ELF-1 (cell line): ENCODE measurements at places on chromosomes 2 and 18.
A peak's percentile ranks its signal among the peaks of the same experiment; 100 is the strongest.

GRCh38 chr18:23274638-23275482 is 139.6 kb downstream of the CABLES1 start:
- no peak for DNase-seq

- no peak for DNase-seq
These were observed 920.2 kb upstream of the VRK2 start for GRCh38 chr2:57126410-57126809.

DNA sequence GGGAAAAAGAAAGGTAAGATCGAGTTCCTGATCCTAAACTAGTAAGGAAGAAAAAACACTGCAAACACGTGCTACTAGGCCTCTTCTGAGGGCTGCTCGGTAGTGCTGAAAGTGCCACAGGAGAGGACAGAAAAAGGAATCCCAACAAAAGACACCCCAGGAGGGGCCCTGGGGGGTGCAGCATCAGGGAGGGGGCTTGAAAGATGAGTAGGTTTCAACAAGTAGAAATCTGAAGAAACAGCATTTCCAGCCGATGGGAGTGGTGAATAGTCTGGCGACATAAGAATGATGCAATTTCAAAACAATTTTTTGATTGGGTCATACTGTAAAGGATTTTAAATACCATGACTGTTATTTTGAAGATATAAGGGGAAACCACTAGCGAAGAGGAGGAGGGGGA is 98.6 kb downstream of the NOL10 start:
- DNase-seq = no peak

- peak; percentile 19 for DNase-seq
These were observed 323.5 kb upstream of the TANK start for GRCh38 chr2:160836755-160837154.

DNA sequence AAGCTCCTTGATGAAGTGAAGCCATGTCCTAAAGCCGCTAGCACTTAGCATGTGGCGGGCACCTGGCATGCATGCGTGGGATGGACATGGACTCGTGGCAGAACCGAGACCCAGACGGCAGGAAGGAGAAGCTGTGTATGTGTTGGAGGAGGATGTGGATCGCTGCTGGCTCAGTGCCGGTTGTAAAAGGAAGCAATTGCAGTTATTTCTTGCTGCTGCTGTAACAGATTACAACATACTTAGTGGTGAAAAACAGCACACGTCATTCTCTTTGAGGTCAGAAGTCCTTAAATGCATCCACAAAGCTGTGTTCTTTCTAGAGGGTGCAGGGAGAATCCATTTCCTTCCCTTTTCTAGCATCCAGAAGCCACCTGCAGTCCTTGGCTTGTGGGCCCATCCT is 74.6 kb downstream of the AGAP1 start:
- no peak for DNase-seq

DNA sequence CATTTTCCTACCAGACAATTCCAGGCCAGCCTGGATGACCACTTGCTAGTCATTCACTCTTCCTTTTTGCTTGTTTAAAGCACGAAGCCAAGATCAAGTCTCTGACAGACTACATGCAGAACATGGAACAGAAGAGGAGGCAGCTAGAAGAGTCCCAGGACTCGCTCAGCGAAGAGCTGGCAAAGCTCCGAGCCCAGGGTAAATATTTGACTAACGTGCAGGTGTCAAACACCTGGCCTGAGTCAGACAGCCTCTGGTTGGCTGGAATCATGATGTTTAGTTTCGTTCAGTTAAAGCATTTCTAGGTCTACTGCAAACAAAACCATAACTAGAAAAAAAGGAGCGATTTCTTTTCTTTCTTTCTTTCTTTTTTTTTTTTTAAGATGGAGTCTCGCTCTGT is 44.2 kb upstream of the LYPD6B start:
- DNase-seq = no peak

- DNase-seq = peak; percentile 43
These were observed 621 bp upstream of the KCNS3 start for GRCh38 chr2:17877811-17878280.

DNA sequence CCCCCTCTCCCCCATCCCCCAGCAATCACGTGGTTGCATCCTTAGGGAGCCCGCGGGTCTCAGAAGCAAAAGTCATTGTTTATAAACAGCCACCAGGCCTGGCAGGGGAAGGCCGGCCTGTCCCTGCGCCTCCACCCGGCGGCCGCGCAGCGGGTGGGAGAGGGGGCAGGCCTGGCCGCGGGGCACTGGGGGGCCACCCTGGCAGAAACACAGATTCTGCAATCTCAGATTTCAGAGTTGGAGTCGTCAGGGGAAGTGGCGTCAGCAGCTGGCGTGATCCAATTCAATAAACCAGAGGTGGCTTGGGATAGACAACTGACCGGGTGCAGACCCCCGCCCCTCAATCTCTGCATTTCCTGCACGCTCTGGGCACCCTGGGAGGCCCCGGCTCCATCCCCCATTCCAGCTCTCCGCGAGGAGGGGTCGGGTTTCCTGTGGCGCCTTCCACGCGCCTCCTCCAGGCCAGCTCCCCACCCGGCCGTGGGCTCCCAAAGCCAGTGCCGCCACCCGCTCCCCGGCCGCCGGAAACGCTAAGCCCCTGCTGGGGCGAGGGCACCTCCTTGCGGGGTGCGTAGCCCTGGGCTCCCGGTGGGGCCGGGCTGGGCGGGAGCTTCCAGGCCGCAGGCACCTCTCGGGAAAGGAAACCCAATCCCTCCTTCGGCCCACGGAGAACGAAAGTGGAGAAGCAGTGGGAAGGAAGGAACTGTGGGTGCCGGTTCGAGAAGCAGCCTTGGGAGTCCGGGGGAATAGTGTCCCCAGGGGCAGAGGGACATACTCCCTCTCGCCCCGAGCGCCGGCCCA is 1.1 kb downstream of the BIN1 start:
- DNase-seq = peak; percentile 76

- no peak for DNase-seq
These were observed 80.9 kb downstream of the SMC6 start for GRCh38 chr2:17672583-17673317.

- DNase-seq = no peak
These were observed 809.0 kb downstream of the BCL11A start for GRCh38 chr2:59744436-59744835.

DNA sequence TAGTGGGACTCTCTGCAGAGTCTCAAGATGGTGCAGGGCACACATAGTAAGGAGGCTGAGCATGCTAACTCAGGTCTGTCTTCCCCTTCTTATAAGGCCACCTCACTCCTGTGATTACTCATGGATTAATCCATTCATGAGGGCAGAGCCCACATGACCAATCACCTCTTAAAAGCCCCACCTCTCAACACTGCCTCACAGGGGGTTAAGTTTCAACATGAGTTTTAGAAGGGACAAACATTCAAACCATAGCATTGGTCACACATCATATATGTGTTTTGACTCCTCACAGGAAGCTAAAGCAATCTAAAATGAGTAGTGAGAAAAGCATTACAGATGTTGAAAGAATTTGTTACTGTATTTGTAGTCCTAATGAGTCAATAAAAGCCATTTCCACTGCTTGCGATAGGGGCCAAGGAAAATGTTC is 57.5 kb downstream of the DTNA start:
- no peak for DNase-seq

DNA sequence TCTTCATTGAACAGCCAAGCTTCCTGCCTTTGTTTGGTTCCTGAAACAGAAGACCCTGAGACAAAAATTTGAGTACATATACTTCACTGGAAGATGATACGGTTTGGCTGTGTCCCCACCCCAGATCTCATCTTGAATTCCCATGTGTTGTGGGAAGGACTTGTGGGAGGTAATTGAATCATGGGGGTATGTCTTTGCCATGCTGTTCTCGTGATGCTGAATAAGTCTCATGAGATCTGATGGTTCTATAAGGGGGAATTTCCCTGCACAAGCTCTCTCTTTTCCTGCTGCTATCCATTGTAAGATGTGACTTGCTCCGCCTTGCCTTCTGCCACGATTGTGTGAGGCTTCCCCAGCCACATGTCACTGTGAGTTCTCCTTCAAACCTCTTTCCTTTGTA is 76.5 kb downstream of the BABAM2 start:
- no peak for DNase-seq

DNA sequence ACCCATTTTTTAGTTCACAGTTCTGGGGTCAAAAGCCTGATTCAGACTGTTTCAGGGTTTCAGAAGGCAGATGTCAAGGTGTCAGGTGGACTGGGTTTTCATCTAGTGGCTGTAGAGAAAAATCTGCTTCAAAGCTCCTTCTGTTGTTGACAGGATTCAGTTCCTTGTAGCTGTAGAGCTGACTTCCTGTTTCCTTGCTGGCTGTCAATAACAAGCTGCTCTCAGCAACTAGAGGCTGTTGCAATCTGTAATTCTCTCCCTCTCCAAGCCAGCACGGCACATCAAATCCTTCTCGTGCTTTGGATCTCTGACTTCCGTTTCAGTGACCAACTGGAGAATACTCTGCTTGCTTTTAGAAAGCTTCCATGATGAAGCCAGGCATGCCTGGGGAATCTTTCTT is 179.4 kb downstream of the DOK6 start:
- DNase-seq = no peak

DNA sequence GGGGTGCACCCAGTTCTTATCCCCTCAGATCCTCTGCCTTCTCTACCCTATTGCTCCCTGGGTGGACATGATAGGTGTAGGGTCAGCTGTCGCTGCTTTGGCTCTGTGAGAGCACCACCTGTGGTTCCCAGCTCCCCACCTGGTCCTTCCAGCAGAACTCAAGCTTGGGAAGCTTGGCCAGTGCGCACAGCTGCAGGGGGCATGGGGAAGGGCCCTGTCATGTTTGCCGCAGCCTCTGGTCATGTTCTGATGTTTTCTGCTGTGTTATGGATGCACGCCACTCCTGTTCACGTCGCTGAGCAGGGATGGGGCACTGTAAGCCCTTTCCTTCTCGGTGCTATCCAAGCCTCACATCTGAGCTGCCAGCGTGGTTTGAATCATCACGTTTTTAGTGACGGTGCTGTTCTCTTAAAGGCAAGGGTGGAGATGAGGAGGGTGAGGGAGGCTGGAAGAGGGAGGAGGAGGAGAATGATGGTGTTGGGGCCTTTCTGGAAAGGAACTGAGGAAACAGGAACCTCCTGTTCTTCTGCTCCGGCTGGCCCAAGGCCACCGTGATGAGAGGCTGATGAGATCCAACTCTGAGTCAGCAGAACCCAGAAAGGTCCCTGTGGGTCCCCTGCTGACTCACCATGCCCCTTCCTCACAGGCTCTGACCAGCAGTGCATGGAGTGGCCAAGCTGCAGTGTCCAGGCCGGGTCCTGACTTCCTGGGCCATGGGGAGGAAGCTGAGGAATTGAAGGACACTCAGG is 78.0 kb downstream of the LIPG start:
- no peak for DNase-seq

DNA sequence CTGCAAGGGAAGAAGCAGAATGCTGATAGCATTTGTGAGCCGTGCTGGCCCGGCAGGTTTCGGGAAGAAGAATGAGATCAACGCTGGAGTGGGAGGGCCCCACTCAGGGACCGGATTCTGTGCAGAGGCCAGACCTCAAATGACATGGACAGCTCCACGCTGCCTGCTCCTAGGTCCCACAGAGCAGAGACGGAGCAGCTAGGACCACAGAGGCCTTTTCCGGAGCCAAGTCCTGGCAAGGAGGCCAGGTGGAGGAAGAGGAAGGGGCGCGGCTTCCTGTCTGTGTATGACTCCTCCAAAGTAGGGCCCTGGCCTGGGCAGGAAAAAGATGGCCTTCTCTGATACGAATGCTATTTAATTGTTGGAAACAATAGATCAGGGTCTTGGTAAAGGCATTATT is 139.9 kb downstream of the LRRC30 start:
- DNase-seq = no peak

DNA sequence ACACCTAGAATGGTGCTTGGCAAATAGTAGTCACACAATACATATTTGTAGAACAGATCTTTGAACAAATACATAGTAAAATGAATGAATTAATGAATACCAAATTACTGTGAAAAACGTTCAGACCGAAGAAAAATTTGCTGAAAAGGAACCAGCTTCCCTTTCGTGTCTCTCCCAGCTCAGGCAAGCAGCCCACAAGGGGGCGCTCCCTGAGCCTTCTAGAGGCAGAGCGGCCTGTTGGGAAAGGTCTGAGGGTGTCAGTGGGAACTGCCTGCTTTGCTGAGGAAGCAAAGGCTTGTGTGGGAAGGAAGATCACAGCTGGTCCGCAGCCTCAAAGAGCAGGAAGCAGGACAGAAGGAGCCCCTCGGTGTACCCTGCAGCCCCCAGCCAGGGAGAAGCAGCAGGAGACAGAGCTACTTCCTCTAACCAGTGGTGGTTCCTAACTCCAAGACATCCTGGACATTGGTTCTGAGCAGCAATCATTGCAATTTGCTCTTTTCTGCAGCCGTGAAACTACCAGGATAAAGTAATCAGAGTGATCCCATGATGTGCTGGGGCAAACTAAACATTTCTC is 231.1 kb downstream of the ANKRD30B start:
- DNase-seq = peak; percentile 80

DNA sequence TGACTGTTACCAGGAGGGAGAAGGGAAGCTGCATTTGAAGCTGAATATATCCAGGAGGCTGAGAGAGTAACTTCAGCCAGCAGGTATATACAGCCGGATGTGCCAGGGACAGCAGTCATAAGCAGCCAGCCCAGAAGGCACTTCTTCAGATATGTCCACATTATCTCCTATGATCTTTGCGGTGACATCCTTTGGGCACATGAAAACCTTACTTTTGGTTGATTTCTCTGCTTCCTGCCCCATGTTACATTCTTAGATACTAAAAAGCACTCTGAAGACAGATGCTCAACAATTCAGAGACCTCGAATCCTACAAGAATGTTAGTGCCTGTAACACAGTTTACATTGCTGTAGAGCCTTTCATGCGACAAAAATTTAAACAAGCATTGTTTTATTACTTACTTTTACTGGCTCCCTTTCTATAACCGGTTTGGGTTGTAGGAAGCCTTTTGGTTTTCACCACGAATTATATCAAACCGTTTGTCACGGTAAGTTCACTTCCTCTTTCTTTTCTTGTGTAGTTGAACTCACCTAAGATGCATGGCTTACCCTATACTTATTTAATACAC is 50.3 kb upstream of the TLK1 start:
- no peak for DNase-seq

GRCh38 chr2:105635564-105635963 is 109.1 kb upstream of the NCK2 start:
- DNase-seq = no peak

- DNase-seq = no peak
These were observed 245.6 kb downstream of the NDUFA10 start for GRCh38 chr2:239779584-239779983.

- DNase-seq = peak; percentile 66
These were observed at the start of gene NOSTRIN for GRCh38 chr2:168801961-168802858. Gene NOSTRIN, plus strand, starts transcription at chr2:168802637. Its CDS starts 10 bp downstream, at chr2:168802647.

- no peak for DNase-seq
These were observed 110.5 kb downstream of the TCF4 start for GRCh38 chr18:55477499-55477859.

DNA sequence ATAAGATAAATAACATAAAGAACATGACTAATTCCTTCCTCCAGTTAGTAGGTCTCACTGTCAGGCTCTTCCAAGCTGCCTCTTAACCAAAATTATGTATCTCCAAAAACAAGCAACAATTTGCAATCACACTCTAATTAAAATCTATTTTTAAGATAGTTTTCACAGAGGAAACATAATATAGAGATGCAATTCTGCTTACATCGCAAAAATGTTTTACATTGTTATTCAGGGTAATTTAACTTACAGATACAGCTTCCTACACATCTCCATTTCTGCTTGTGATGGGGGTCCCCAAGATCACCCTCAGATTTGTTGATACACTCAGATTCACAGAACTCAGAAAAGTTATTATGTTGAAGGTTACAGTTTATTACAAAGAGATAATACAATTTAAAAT is 115.5 kb downstream of the DSC3 start:
- no peak for DNase-seq

- no peak for DNase-seq
These were observed 170.6 kb downstream of the DNAH6 start for GRCh38 chr2:84686783-84687476.
